Stimulated activated CD8-positive, alpha-beta memory T cell treated with anti-CD3 and anti-CD28 coated beads, Interleukin-2, amount 100 ng/mL, for 1 hour (primary cell): ENCODE measurements at places on chromosomes 3 and 15.

- DNase-seq: no peak
Observed at GRCh38 chr3:176873261-176873660, 324.0 kb downstream of the TBL1XR1 start.

GRCh38 chr3:165754219-165755007, 82.8 kb downstream of the BCHE start:
- DNase-seq: no peak

DNA sequence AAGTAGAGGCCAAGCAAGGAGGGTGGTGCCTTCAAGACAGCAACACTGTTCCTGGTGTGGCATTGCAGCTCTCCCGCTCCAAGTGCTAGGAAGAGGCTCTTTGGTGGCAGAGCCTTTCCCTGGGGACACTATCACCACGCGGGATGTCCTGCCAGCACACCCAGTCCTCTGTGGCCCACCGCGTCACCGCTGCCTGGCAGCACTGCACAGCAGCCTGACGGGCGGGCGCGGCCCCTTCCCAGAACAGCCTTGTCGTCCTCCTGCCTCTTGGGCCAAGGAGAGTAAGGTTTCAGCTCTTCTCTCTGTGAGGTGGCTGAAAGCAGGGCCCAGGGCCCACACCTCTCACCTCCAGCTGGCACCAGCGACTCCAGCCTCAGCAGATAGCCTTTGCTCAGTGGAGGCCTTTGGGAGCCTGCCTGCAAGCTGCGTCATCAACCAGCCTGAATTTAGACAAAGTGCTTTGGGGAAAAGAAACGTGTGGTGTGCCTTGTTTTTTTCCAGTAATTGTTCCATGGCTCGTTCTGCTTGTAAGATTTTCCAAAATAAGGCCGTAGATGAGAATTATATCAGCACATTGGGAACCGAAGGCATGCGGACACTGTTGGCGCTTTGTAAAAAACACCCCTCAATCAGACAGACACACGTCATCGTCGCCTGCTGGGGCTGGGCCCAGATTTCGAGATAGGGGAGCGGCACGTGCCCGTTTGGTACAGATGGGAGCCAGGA, 65.0 kb downstream of the AAGAB start:
- no peak for DNase-seq

- no peak for DNase-seq
Observed at GRCh38 chr15:59237924-59238331, 31.3 kb downstream of the LDHAL6B start.

DNA sequence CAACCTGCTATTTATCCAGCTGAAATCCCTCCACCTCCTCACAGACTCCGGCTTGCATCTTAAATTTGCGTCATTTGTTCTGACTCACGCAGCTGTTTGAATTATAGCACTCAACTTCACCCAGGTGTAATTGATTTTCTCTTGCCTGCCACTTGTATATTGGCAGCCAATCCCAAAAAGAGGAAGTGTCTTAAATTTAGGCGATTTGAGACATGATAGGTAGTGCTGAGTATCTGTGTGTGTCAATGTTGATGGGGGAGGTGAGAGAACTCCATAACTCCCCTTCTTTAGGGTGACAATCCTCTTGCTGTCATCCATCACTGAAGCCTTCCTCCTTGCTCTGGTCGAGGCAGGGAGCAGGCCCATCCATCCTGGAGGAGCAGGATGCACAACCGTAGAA, 77.2 kb upstream of the TPRG1 start:
- no peak for DNase-seq

- DNase-seq: no peak
Observed at GRCh38 chr3:86738684-86739083, 252.3 kb downstream of the VGLL3 start.

GRCh38 chr15:101435761-101436160, 53.7 kb downstream of the PCSK6 start:
- no peak for DNase-seq

DNA sequence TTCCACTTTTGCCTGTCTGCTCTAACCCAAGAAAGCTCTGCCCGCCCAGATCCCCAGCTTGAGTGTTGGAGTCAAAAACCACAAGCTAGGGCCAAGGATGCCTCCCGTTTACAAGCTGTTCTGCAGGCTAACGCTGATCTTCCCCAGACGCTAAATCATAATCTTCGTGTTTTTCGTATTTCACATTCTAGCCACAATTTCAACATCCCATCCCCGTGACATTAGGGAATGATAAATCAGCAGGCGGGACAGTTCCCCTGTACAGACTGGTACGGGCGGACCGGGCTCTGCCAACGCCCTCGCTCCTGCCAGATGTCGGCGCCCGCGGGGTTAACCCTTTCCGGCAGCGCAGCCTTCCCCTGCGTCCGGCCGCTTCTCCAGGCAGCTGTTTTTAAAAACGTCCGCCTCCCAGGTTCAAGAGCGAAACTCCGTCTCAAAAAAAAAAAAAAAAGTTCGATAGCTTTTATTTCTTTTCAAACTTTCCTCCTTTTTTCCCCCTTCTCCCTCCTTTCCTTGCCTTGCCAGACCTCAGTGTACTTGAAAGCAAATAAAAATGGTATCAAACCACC, 81.0 kb upstream of the BNC1 start:
- no peak for DNase-seq

GRCh38 chr3:42739401-42740158, 33.5 kb downstream of the CCDC13 start:
- DNase-seq: no peak

GRCh38 chr3:99434190-99434589, 204.2 kb upstream of the COL8A1 start:
- DNase-seq: no peak

DNA sequence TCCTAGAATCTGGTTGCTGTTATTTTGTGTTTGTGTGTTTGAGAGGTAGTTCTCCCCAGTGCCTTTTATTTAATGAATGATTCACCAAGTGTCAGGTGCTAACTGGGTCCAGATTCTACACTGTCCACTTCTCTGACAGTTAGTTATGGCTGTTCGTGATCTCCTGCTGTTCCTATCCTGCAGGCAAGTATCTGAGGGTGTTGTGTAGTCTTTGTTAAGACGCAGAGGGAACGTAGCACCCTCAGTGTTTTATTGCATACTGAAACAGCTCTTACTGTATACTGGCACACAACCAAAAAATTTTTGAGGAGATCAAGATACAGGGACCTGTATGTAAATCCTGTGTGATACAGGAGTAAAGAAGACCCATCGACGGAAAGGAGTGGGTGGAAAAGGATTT, 1271.3 kb downstream of the ROBO1 start:
- DNase-seq: no peak

GRCh38 chr3:27713435-27714145, 8.5 kb downstream of the EOMES start:
- DNase-seq: no peak

DNA sequence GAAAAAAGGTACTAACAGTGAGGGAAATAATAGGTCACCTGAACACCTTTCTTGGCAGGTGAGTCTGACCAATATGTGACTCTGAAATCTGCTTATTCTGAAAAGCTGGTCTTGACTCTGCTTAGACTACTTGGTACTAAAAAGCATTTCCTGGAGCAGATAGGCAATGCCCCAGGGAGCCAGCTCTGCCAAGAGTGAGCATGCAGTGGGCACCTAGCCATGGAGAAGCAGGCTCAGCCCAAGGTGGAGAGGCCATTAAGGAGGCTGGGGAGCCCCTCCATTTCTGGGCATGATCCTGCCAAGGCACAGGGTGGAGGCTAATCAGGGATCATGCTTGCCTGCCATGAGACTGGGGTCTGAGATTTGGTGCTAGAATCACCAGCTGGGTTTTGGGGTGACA, 1.6 kb upstream of the LTF start:
- DNase-seq: no peak

- no peak for DNase-seq
Observed at GRCh38 chr3:186630950-186631641, 9.1 kb upstream of the FETUB start.

DNA sequence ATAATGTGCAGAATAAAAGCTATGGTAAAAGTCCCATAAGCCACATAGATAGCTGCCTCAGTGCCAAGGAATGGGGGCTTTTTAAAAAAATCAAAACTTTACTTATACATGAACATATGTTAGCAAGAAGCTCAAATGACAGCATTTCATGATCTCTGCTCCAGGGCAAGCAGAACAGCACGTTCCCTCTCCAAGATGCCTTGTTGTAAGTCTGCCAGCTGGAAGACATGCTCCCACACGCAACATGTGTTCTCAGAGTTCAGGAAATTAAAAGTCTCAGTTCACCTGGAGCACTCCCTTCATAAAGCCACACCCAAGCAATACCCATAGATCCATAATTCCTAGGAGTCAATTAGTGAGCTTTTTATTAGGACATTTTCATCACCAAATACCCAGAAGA, 52.2 kb downstream of the ABI3BP start:
- no peak for DNase-seq

GRCh38 chr15:48579945-48580671, 65.4 kb downstream of the FBN1 start:
- DNase-seq: no peak

DNA sequence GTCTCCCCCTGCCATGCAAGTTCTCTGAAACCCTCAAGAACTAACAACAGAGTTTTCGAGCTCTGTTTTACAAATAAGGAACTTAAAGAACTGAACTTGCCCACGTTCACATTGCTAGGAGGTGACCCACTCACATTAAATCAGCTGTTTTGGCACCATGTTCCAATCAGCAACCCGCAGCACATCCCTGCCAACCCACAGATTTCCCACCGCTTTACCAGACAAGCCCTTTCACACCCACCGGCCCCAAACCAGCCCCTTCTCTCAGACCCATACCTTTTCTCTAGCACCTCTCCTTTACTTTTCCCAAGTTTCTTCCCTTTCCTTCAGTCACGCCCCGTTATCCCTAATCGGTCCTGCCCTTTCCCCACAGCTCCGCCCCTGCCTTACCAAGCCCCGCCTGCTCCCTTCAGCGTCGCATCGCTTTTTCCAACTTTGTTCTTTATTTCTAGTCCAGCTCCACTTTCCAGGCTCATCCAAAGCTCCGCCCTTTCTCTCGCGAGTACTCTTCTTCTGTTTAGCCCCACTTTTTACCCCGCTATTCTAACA, 804 bp upstream of the BRPF1 start:
- DNase-seq: no peak

GRCh38 chr3:127814325-127814781, 8.0 kb downstream of the MGLL start:
- DNase-seq: no peak

DNA sequence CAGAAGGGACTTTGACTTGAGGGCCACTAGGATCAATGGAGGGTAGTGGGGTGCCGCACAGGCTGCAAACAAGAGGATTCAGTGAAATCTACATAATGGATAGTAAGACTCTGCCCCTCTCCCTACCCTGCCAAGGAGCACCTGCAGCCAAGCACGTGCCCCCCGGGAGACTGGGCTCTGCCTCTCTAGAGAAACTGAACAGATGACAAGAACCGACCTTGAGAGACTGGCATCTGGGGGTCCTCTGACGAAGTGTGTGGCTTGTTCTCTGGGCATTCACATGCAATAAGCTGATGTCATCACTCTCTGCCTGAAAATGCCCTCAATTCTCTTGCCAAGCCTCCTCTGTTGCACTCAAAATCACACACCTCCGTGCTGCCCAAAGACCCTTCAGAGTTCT, 132.3 kb downstream of the FAM43A start:
- no peak for DNase-seq

DNA sequence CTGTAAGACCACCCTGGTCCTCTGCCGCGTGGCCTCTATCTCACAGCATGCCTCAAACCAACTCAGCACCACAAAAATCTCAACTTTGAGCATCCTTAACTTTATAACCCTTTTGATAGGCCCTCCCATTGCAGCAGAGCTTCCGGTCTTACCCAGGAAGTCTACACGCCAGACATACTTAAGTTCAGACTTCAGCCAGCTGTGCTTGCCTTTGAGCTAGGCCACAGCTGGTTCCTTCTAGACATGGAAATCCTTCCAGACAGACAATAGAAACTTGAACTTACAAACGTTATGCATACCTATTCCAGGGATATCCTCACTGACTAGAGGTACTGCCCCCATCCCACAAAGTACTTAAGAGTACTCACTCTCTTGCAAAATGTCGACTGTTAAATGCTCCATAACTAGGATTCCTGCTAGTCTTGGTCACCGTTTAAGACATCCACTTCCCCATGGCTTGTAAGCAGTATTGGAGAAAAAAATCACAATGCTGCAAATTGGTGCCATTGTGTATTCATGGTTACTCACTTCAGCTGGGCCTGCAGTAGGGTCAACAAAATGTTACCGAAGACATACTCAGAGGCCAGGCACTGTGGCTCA, 183.5 kb downstream of the TBL1XR1 start:
- DNase-seq: no peak

- DNase-seq: no peak
Observed at GRCh38 chr3:136802481-136802996, 16.4 kb upstream of the SLC35G2 start.

DNA sequence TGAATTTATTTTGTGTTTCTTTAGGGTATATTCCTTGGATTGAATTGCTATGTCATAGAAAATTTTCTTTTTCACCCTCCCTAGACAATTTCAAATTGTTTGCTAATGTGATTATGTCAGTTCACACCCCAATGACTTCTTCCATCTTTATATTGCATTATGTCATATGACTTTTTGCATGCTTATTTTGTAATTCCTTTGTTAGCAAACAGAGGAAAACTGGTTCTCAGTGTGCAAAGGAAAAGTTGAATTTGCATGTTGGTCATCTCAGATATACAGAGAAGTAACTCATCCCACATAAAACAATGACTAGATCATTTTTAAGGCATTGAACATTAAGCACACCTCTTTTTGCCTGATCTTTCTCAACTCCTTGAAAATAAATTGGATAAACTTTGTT, 3.3 kb upstream of the RNF13 start:
- no peak for DNase-seq

DNA sequence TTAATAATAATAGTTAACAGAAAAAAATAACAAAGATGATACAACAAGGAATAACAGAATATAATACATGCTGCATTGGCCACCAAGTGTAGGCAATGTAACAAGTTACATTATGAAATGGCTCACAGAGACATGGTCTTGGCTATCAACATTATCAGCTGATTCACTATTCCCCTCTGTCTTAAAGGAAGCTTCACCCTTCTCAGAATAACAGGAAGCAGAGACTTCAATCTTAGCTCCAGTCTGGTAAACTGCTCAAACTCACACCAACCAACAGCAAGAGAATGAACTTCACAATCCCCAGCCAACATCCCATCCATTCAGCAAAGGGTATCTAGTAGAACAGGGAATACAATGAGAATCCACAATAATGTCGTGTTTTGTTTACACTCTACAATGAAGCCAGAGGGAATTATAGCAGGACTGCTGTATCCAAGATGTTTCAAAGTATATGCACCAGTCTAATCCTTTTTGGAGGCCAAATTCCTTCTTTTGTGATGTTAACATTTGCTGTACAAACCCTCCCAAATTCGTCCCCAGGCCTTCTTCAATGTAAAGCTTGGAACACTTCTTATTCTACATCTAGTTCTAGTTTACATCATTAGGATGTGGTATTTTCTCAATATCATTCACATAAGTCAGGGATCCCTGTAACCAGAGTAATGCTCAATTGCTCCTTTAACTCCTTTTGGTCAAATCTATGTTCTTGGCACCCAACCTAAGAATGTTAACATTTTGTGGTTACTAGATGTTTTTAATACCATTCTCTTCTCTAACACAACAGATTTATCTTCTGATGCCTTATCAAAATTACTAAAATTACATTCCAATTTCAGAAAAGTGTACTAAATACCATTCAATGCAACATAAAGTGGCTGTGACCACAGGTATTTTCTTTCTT, 52.4 kb upstream of the CMSS1 start:
- DNase-seq: no peak

- DNase-seq: no peak
Observed at GRCh38 chr3:65439641-65440284, 599.0 kb downstream of the MAGI1 start.
